ENCODE measurements at places on chromosomes 12 and 14.

DNA sequence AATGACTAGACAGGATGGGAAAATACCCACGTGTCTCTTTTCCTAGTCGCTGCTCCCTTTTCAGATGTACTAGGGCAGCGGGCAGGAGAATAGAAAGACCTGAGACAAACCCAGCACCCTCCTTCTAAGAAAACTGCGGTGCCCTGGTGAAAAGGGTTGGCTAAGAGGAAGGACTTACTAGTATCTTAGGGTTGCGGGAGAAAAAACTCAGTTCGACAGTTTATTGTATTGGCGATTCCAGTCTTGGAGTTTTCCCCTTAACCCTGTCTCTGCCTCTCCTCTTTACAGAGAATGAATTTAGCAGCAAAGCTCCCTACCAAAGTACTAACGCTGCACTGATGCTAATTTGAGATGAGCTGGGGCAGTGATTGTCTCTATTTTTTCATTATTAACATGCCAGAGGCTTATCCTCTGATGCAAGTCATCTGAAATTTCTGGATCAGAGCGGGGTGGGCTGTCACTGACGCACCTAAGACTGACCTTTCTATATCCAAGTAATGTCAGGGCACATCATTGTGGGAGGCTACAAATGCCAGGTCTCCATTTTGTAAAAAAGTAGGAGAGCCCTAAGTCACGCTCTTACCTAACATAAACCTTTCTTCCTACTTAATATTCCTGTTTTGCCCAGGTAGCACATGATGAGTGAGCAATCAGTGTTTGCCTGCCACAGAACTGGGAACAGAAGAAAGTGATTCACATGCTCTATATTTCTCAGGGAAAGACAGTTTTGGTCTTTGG lies 916 bp upstream of the PAWR start:
- DNase-seq: no peak

GRCh38 chr14:65900164-65900563 lies 487.6 kb downstream of the FUT8 start:
- DNase-seq: no peak

GRCh38 chr14:84253326-84253725 lies 1276.6 kb upstream of the FLRT2 start:
- DNase-seq: no peak

DNA sequence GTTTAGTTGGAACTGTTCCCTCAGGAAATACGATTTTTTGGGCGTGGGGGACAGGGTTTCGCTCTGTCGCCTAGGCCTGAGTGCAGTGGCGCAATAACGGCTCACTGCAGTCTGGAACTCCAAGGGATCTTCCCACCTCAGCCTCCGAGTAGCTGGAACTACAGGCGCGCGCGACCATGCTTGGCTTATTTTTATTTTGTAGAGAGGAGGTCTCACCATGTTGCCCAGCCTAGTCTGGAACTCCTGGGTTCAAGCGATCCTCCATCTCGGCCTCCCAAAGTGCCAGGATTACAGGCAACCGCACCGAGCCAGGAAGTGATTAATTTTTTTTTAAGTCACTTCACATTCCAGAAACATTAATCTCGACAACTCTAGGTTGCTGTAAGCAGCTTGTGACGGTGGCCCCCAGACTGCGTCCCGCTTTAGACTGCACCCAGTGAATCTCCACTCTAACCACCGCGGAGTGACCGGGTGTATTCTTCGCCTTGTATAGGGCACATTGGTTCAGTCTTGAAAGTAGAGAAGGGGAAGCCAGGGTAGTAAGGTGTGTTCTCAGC lies 830 bp upstream of the MIS18BP1 start:
- DNase-seq: no peak

GRCh38 chr12:62998454-62998853 lies 63.5 kb upstream of the PPM1H start:
- no peak for DNase-seq

GRCh38 chr12:75560167-75560566 lies 48.8 kb upstream of the KRR1 start:
- DNase-seq: peak; percentile 69

DNA sequence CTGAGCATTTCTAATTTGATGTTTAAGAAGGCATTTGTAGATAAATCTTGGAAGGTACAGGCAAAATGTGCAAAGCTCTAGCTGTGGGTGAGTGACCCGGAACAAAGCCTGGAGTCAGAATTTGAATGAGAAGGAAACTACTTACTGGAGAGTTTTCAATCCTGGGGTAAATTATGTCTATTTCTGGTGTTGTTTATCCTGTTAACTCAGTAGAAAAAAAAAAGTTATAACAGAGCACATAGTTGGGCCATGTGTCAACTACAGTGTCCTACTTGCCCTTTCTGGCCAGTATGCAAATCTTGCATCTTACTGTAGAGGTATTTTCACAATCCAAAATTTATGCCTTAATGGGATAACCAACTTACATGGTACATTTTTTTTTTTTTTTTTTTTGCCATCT lies 182.3 kb downstream of the SYNE2 start:
- DNase-seq: no peak

DNA sequence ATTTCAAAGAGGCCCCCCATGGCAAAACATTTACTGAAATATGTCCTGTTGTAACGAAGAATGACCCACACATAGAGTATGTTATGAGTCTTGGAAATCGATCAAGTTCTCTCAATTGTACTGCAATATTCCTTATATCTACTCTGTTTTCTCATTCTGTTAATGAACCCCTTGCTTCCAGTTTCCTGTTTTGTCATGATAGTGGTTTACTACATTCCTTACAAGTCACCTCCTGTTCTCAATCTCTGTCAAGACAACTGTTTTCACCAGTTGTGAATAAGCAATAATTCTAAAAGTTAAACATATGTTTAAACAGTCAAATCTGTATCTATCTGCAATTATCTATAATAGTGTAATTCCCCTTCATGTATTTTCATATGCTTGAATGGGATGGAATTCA lies 16.4 kb upstream of the ARID2 start:
- DNase-seq: no peak

DNA sequence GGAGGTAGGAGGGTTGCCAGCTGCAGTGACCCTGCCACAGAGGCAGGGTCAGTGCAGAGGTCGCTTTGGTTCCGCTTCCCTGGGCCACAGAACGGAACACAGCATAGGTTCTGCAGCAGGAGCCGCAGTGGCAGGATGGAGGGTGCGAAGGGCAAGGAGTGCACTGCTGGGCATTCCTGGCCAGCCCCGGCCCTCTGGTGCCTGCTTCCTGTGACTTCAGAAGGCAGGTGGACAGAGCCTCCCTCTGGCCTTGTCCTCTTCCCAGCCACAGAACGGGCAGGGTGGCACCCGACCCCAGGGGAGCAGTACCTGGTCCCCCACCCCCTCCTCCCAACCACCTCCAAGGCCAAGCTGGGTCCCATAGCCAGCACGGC lies 37.7 kb downstream of the SLC8B1 start:
- no peak for DNase-seq

GRCh38 chr12:87679251-87679650 lies 349.9 kb downstream of the C12orf50 start:
- no peak for DNase-seq

DNA sequence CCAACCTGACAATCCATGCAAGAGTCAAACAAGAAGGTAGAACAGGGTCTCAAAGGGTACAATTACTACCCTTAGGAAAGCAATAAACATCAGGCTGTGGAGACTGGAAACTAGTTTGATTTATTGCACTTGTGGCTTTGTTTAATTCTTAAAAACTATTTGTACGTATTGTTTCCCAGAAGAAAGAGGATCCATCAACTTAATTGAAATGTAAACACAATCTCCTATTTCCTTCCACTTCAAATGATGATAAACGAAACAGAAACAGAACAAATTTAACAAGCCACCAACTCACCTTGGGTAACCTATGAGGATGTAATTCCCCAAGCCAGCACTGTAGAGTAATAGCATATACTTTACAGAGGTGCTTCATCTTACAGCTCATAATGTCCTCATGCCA lies 8.0 kb downstream of the STXBP6 start:
- no peak for DNase-seq

GRCh38 chr14:55239320-55239719 lies 31.9 kb upstream of the FBXO34 start:
- DNase-seq: no peak

- no peak for DNase-seq
These were observed 40.9 kb downstream of the BEST3 start for GRCh38 chr12:69658203-69658602.

DNA sequence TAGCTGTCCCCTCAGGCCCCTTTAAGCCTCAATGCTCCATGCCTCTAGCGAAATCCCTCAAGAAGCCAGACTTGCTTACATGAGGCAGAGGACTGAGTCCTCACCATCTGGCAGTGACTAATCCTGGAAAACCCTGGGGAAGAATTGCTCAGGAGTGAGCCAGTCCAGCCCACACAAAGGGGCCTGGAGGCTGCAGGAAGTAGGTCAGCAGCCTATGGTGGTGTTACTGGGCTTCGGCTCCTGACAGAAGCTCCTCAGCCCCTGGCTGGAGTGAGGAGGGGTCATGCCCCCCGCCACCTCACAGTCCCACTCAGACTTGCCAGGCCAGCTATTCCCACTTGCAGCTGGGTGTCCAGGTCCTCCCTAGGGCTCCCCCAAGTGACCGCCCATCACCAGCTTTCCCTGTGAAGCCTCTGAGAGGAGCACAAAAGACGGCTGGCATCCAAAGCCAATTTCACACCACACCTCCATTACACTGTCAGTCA lies 250.5 kb downstream of the DPF3 start:
- DNase-seq: no peak

GRCh38 chr12:38053113-38053512 lies 263.5 kb upstream of the ALG10B start:
- DNase-seq: no peak

DNA sequence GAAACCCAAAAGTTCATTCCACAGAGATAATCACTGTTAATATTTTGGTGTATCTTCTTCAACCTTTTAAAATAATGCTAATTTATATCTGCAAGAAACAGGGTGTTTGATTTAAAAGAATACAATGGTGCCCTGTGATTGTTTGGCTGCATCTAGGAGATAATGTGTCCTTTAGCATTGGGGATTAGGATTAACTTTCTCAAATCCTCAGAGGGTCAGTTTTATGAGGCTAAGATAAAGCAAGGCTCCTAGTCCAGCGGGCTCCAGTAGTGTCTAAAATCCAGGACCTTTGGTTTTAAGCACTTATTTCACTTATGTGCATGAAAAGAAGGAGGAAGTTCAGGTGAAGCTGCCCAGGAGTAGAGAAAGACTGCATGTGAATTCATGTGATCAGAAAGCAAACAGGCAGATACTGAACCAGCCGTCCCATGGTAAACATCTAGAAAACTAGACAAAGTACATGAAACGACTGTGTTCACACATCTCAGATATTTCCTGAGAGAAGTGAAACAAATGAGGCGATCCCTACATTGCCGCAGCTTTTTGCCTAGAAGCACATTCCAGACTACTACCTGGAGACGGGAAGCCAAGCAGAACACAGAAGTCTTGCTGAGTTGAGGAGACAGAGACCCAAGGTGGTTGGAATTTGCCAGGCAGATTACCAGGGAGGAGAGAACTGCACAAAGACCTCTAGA lies 129.1 kb upstream of the MAX start:
- DNase-seq: no peak

DNA sequence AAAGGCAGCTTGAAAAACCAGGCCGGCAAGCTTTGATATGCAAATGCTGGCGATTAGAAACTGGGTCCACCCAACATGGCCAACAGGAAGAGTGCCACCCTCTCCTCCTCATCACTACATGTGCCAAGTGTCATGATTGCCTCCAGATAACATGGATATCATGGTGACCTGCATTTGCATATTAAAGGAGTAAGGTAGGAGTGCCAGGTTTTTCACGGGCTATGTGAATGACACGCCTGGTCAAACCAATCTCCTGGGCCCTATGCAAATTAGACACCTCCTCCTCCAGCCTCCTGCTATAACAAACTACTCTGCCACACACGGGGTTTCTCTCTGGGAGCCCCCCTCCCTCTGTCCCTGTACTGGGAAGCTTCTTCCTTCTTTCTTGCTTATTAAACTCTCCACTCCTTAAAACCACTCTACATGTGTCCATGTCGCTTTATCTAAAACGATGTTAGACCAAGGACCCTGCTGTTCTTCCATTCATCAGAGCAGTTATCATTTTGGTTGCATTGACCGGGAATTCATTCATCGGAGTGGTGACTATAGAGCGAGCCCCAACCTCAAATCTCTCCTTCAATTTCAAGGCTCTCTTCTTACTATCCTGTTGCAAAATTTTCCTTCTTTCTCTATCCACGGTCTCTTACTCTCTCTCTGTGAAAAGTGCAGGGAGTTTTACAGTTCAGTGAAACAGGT lies 27.5 kb downstream of the APOBEC1 start:
- no peak for DNase-seq

DNA sequence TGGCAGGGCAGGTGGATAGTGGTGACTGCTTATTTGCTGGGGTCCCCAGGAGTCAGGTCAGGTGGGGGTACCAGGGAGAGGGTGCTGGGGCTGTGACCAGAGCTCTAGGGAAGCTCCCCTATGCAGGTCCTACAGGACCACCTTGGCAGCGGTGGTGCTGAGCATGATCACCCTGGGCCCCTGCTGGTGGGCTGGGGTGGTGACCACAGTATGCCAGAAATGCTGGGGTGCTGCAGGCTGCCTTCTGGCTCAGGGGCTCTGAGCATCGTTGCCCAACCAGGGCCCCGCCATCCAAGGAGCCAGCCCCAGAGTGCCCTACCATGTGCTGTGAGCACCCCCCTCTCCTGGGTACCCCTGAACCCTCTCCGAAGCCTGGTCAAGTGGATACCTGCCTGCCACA lies 17.5 kb upstream of the NUDT14 start:
- no peak for DNase-seq

DNA sequence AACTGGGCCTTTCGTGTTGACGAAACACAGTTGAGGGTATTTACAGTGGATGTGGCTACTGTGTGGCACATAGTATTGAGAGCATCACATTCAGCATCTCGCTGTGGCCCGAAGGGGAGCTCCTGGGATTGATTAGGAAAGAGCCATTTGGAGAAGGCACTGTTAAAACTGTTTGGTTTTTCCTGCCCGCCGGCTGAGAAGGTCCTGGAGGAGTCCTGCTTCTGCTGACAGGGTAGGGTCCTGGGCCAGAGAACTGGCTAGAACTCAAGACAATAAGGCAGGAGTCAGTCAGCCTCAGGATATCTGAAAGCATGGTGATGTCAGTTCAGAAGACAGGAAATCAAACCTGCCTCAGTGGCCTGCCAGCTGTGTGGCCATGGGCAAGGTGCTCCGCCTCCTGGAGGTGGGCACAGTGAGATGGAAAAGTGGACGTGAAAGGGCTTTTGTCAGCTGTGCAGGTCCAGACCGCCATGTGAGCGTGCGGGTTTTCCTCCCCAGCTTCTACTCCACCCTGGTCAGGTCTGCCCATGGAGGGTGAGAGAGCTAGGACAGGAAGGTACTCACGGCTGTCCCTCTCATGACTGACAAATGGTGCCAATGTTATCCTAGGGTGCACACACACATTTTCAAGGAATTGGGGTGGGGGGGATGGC lies 92.3 kb downstream of the NTF3 start:
- no peak for DNase-seq

Data from Karpas-422 (cell line).